ENCODE measurements at places on chromosomes 4 and X. TPM values are rescaled to one million over a fixed set of nuclear protein-coding genes. Genes with fewer than 3 reads are reported as not detected.
A peak's percentile ranks its signal among the peaks of the same experiment; 100 is the strongest.

DNA sequence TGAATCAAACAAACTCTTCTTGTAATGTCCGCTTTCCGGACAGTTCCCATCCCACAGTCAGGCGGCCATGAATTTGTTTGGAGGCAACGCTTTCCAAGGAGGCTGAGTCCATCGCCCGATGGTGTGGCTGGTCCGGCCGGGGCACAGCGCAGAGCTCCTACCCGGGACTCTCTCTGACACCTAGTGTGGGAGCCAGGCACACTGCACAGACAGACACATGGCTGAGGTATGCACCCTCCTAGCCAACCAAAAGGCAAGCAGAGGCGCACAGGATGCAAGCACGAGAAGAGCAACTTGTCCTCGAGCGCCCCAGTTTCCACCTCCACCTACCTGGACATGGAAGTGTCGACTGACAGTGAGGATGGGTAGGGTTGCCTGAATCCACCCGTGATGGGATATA is 87.5 kb downstream of the LEF1 start:
- DNase-seq = peak; percentile 22

- DNase-seq = no peak
These were observed 2.0 kb upstream of the AP1S2 start for GRCh38 chrX:15856636-15857035.

- DNase-seq = no peak
These were observed 11.8 kb downstream of the SCD5 start for GRCh38 chr4:82786828-82787227.

GRCh38 chr4:67934628-67935027 is 28.7 kb downstream of the TMPRSS11A start:
- DNase-seq = no peak

- no peak for DNase-seq
These were observed 7.7 kb upstream of the ADGRL3 start for GRCh38 chr4:61192392-61192791.

DNA sequence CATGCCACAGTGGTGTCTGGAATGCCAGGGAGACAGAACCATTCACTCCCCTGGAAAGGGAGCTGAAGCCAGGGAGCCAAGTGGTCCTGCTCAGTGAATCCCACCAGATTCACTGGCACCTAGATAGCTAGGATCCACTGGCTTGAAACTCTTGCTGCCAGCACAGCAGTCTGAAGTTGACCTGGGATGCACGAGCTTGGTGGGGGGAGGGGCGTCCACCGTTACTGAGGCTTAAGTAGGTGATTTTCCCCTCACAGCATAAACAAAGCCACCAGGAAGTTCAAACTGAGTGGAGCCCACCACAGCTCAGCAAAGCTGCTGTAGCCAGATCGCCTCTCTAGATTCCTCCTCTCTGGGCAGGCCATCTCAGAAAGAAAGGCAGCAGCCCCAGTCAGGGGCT is 413.3 kb downstream of the PRDM5 start:
- no peak for DNase-seq

DNA sequence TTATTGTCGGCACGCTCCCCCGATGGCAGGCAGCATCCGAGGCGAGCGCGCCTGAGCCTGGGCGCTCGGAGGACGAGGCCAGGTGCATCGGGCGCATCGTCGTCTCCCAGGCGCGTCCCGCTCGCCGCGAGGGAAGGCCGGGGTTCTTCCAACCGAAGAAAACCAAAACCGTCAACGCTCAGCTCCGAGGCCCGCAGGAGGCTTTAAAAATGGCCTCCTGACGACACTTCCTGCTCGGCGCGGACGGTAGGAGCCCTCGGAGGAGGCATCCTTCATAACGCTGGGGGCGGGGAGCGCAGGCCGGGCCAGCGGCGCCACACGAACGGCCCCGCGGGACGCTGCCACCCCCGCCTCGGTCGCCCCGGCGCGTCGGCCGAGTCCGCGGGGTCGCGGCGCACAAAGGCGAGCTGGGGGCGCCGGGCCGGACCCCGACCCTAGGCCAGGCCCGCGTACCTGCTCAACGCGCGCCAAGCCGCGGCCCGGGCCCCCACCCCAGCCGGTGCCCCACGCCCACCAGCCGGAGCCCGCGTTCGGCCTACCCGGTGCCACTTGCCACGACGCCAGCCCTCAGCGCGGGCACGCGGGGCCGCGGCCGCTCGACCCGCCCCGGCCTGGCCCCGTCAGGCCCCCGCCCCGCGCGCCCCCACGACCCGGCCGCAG is 501 bp downstream of the ZNF518B start:
- DNase-seq = peak; percentile 28

GRCh38 chrX:13498238-13498637 is 71.2 kb upstream of the EGFL6 start:
- no peak for DNase-seq

- no peak for DNase-seq
These were observed 284.8 kb upstream of the PPARGC1A start for GRCh38 chr4:24174602-24175001.

- DNase-seq = no peak
These were observed 37.3 kb downstream of the PSAPL1 start for GRCh38 chr4:7397206-7398103.

- no peak for DNase-seq
These were observed 184.1 kb upstream of the FRMPD4 start for GRCh38 chrX:11954176-11954575.

GRCh38 chr4:20598626-20599025 is 101.6 kb upstream of the PACRGL start:
- no peak for DNase-seq

DNA sequence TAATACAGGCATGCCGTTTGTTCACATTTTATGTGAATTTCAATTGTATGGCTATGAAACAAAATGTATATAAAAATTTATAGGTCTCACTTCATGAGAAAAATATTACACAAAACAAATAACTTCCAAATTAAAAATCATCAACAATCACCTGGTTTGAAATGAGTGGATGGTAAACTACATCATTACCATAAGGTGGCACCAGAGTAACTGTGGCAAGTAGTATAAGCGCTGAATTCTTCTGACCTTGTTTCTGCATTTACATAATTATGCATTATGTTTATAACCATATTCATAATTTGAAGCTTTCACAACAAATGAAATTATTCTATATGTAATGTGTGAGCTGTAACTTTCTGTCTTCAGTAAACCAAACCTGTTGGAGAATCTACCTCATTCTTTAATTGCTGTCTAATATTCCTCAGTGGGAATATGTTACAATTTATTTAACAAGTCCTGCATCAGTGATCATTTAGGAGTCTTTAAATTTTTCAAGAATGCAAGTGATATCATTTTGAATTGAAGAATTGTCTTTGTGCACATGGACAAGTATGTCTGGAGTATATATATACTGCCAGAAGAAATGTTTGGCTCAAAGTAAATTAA is 55.2 kb downstream of the MMRN1 start:
- no peak for DNase-seq

GRCh38 chrX:101550751-101551379 is 518 bp downstream of the ARMCX1 start:
- no peak for DNase-seq

- DNase-seq = no peak
These were observed 650.2 kb upstream of the DIPK2B start for GRCh38 chrX:45850775-45851433.

DNA sequence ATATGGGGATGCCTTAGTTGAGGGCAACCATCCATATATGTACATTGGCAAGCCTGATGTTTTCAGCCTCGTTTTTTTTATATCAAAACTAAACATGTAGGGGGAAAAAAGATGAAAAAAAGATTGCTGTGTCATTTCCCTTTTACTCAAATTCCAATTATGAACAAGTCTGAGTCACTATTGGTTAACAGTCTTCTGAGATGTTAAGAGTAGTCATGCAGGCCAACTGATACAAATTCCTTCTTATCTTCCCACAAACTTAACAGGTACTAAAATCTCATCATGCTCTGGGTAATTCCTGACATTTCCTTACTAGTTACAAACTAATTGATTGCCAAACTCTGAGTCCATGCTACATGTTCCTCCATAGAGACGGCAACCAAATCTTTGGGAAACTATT is 222.1 kb downstream of the FRMPD4 start:
- DNase-seq = no peak

DNA sequence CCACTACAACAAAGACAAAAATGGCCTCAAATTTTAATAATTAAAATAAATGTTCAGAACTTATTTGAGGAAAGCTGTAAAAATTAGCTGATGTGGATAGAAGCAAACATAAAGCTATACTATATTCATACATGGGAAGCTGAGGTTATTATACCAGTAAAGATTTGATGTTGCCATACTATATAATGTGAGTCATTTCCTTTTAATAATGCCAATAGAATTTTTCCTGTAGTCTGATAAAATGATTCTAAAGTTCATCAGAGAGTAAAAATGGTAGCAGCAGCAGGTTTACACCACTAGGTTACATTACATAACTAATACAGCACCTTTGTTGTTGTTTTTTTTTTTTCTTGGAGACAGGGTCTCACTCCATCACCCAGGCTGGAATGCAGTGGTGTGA is 45.5 kb upstream of the CYP2U1 start:
- no peak for DNase-seq

DNA sequence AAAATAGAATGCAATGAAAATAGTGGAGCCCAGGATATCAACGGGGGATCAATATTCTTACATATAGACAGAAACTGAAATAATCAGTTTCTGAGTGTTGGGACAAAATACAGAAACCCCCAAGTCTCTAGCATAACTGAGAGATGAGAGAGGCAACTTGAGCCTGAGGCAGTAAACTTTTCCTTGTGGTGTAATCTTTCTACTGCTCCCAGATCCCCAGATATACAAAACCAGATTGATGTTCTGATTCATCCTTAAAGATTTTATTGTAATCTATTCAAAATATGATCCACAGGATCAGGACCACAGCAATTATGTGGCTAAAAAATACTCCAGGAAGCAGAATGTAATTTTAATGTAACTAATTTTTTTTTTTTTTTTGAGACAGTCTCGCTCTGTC is 2282.6 kb downstream of the ARAP2 start:
- DNase-seq = no peak

DNA sequence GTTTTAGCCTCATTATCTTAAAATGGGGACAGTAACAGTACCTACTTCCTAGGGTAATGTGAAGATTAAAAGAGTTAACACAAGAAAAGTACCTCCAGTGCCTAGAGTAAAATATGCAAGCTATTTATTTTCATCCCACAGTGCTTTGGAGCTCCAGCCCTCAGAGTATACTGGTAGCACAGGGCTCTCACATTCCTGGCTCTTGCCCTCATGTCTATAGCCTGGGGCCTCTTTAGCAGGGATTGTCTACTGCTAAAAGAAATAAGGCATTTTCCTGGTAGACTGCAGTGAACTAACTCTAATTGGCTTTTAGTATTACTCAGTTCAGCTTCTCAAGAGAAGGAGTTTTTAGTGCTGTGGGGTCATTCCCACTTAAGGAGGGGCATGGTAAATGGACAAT is 60.8 kb downstream of the RRAGB start:
- DNase-seq = no peak

DNA sequence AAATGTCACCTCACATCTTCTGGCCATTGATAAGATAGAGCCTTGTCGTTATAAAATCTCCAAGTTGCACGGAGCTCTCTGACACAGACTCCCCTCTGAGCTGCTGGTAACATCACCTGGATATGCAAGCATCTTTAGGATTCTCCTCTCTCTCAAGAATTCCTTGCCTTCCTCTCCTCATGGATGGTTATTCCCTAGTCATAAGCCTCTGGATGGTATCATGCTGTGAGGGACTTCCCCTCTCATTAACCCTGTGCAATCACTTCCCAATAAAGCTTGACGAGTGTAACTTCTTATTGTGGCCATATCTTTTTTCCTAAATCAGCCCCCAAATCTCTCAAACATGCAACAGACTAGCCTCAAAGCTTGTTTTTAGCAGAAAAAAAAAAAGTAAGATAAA is 1057.0 kb upstream of the SLIT2 start:
- DNase-seq = no peak

Gene ERAS
- not detected for total RNA-seq

Gene CXCR3
- total RNA-seq = 17.0 TPM

Gene MGARP
- total RNA-seq = 0.39 TPM

Gene SRPX
- not detected for total RNA-seq

Gene HMX1
- total RNA-seq = not detected

Gene KIAA1210
- not detected for total RNA-seq

Gene H2BW2
- not detected for total RNA-seq

Gene MAGEA2
- not detected for total RNA-seq

Gene CD99L2
- 20.0 TPM for total RNA-seq

Gene KIF4A
- total RNA-seq = 0.41 TPM
